CD4-positive, alpha-beta T cell treated with Interleukin-4 for 4 hours (primary cell): ENCODE measurements at places on chromosomes 7 and 10.

DNA sequence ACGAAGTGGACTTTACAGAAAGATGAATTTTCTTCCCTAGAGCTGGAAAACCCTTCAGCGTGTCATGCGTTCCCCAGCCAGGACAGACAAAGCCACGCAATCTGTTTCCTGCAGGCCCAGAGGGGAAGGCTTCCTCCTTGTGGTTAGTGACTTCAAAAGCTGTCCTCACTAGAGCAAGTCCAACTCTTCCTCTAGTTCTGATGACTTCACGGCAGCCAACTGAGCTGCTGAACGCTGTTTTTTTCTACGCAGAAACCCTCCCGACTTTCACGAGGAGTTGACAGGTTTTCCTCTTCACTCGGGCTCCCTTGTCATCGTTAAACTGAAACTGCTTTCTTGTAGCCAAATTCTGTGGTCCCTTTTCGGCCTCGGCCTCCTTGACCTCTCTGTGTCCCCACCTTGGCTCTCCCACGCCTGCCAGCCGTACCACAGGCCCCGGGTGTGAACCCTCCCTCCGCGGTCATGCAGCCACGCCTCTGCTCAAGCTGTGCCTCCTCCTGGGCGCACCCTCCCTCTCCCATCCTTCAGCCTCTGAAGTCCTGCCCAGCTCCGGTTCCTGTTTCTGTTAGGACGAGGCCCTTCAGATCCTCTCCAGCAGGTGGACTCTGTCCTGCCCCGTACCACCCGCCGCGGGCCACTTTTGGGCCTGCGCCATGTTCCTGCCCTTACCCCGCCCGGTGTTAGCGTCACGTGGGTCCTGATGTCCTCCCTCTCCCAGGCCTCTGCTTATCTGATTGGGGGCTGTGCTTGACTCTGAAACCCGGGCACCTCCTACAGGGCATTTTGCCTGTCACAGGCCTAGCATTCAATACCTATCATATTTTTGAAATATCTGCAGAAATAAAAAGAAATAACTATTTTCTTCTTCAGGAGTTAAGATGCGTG, 39.3 kb downstream of the CUX1 start:
- DNase-seq = peak; percentile 83

DNA sequence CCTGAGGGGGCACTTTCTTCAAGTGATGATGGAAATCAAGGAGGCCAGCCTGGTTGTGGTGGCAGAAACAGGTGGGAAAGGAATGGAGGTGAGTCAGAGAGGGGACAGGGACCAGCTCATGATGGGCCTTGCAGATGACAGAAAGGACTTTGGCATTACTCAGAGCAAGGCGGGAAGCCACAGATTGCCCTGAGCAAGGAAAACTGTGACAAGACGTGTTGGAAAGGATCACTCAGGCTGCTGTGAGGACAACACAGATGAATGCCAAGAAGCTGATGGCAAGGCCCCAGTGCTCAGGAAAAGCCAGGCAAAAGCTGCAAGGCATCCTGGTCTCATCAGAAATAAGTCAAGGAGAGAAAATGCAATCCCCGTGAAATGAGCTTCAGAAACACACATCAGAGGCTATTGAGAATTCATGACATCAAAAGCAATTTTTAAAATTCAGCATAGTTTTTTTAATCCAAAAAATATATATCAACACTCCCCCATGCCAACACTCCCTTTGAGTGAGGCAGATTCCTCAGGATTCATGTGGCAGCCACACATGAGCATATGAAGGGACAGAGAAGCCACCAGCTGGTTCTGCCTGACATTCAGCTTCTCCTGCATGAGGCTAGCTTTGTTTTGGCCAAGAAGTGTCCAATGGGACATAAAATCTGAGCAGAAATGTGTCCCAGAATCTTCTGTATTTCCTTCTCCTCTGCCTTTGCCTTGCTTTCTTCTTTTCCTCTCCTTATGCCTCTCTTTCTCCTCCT, 244.5 kb upstream of the MYO3A start:
- no peak for DNase-seq

DNA sequence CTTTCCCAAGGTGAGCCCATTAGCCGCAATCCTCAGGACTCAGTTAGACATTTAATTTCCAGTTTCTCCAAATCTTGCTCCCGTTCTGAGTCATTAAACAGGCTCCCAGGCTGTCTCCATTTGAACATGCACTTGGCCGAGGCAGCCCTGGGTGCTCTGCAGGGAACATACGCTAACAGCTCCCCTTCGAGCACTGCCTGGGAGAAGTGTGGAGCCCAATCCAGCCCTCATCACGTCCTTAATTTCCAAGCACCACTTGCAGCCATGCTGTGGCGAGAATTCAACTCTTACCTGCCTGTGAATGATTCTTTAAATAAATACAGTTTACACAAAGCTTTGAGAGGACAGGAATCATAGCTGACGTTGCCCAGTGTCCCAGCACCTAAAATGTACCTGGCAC, 218.2 kb downstream of the CCSER2 start:
- no peak for DNase-seq

GRCh38 chr7:40697653-40698052, 562.8 kb downstream of the SUGCT start:
- DNase-seq = no peak

DNA sequence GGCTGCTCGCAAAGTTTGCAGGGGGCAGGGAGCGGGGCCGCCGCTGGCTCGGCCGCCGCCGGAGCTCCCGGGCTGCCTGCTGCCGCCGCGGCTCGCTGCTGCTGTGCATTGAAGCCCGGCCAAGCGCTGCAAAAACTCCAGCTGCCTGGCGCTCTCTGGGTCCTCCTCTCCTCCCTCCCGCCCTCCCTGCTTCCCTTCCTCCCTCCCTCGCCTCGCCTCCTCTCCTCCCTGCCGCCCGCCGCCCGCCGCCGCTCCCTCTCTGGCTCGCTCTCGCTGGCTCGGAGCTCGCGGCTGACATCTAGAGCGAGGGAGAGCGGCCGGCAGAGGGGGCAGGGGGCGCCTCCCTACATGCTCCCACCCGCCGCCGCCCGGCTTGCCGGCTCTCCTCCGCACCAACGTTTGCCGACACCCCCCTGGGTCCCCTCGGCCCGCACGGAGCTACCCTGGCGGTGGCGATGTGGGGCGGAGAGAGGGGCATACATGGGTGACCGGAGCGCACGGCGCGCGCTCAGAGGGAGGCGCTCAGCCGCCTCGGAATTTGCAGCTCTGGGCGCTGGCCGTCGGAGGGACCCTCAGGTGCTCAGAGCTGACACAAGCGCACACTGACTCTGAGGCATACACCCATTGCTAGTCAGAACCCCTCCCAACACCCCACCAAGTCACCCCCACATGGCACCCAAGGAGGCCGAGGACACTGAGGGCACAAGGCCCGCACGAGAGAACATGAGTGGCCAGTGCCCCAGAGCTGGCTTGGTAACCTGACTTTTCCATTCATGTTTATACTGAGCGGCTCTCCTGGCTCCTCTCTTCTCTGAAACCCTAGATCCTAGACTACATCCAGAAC, 1.2 kb upstream of the PLXNA4 start:
- no peak for DNase-seq

DNA sequence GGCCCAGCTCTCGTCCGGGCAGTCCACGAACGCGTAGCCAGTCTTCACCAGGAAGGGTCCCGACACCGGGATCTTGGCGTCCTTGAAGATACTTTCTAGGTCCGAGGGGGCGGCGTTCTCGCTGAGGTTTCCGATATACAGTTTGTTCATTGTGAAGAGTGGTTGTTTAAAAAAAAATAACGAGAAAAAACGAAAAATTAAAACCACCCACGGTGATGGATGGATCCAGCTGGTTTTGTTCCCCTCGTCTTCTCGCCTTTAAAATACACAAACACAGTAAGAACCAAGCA, 385 bp downstream of the IGF2BP3 start:
- no peak for DNase-seq

GRCh38 chr7:142181211-142181610, 69.7 kb downstream of the MGAM2 start:
- no peak for DNase-seq

DNA sequence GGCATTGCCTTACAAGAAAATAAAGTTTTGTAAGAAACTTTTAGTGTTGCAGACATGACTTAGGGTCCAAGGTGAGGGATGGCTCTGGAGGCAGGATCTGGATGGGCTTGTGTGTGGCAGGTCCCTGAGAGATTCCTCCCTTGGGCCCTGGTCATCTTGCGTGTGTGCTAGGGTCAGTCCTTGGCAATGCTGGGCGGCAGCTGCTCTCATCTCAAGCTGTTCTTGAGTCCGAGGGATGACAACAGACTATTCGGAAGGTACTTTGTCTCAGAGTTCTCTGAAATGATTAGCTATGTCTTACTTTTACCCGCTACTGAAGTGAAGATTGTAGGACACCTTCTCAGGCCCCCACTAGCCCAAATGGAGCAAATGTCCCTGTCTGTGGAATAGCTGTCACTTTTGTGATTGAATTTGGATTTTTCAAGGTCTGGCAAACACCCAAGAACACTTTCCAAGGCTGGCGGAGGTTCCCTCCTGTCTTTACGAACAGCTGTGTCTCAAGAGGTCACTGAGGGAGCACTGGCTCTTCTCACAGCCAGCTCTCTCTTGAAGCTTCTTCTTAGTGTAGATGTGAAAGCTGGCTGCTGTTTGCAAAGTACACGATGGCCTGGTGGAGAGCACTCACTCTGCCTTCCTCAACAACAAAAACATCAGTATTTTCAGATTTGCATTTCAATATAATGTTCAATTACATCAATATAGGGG, 253.6 kb downstream of the STK31 start:
- DNase-seq = no peak

GRCh38 chr7:127769137-127769536, 117.1 kb downstream of the SND1 start:
- DNase-seq = no peak

GRCh38 chr10:90592638-90593302, 265.1 kb downstream of the HTR7 start:
- DNase-seq = no peak

DNA sequence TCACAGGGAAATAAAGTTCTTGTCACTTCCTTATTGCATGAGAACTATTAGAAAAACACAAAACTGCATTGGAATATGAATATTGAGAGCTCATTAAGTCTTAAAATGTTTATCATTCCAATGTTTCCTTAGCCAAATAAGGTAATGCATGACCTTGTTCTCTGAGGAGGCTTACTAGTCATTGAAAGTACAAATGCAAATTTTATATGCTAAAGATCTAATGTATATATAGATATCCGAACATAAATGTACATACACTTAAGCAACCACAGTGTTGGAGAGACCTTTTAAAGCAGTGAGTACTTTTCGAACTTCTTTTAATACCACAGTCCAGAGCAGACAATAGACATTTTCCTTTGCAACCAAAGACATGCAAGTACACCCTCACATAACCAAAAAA, 96.1 kb downstream of the RELN start:
- no peak for DNase-seq

DNA sequence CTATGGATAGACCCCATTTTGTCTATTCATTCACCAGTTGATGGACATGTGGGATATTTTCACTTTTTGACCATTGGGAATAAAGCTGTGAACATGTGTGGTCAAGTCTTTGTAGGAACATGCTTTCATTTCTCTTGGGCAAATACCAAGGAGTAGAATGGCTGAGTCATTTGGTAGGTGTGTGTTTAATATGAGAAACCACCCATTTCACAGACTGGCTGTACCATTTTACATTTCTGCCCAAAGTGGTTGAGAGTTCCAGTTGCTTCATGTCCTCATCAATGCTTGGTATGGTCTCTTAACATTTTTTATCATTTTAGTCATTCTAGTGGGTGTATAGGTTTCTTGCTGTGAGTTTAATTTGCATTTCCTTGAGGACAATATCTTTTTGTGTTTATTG, 124.9 kb upstream of the RHEB start:
- no peak for DNase-seq

- no peak for DNase-seq
These were observed 5.3 kb downstream of the CLDN15 start for GRCh38 chr7:101232141-101232850.

GRCh38 chr7:41716691-41717090, 13.8 kb upstream of the INHBA start:
- no peak for DNase-seq

GRCh38 chr7:16071246-16071857, 350.0 kb downstream of the CRPPA start:
- DNase-seq = peak; percentile 33

DNA sequence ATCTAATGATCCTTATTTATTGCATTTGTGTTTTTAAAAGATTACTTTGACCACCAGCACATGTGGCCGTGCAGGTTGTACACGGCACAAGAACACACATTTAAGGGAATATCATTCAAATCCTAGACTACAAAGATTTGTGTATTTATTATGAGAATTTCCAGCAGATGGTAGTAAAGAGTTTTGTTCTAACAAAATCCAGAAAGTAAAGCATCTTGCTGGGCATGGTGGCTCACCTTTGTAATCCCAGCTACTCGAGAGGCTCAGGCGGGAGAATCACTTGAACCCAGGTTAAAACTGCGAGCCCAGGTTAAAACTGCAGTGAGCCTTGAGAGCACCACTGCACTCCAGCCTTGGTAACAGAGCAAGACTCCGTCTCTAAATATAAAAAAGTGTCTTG, 31.5 kb downstream of the MACROH2A2 start:
- DNase-seq = peak; percentile 14

DNA sequence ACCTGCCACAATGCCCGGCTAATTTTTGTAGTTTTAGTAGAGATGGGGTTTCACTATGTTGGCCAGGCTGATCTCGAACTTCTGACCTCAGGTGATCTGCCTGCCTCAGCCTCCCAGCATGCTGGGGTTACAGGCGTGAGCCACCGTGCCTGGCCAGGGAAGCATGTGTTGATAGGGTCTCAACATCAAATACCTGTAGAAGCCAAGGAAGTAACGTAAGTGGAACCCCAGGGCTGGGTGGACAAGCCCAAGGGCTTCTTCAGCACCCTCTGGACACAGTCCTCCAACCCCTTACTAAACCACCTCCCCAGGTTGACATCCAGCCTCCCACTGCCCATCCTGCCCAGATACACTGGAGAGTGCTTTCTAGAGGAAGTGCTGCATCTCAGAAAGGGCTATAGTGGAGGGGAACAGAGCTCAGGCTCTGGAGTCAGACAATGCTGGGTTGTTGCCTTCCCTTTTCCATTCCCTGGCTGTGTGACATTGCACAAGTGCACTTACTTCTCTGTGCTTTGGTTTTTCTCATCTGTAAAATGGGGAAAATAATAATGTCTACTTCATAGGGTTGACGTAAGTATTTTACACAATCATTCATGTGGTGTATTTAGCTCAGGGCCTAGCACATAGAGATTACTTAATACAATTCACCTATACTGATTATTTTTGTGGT, 73.9 kb upstream of the KAT6B start:
- no peak for DNase-seq

DNA sequence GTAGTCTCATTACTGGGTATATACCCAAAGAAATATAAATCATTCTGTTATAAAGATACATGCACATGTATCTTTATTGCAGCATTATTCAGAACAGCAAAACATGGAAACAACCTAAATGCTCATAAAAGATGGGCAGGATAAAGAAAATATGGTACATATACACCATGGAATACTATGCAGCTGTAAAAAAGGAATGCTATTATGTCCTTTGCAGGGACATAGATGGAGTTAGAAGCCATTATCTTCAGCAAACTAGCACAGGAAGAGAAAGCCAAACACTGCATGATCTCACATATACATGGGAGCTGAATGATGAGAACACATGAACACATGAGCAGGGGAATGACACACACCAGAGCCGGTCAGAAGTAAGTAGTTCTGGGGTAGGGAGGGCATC, 297.4 kb upstream of the GLI3 start:
- no peak for DNase-seq
